ENCODE measurements at places on chromosomes 3 and 15. TPM values are rescaled to one million over a fixed set of nuclear protein-coding genes. Genes with fewer than 3 reads are reported as not detected.

Gene RAB6B
- 0.08 TPM for total RNA-seq

Gene CCR9
- not detected for total RNA-seq

Gene CATSPER2
- 1.7 TPM for total RNA-seq

Gene PLSCR5
- total RNA-seq: not detected

Gene ST8SIA2
- not detected for total RNA-seq

Gene TICRR
- total RNA-seq: 23.1 TPM

Gene CHRNA3
- not detected for total RNA-seq

Gene ISLR2
- total RNA-seq: not detected

Gene MCCC1
- total RNA-seq: 32.2 TPM

Gene ANKUB1
- total RNA-seq: not detected

Gene CCDC54
- not detected for total RNA-seq

Gene WDR93
- total RNA-seq: not detected

Gene ZDHHC23
- total RNA-seq: 3.7 TPM

Gene CHRM5
- not detected for total RNA-seq

Gene SHF
- total RNA-seq: 20.4 TPM

Gene ADPRH
- 6.0 TPM for total RNA-seq

Gene C2CD4B
- not detected for total RNA-seq

Gene ATP13A5
- not detected for total RNA-seq

Gene MINAR1
- total RNA-seq: 0.33 TPM

Gene AMT
- total RNA-seq: 2.0 TPM

Gene COPS2
- 113 TPM for total RNA-seq

Gene IQSEC1
- 22.2 TPM for total RNA-seq

Gene PDCD7
- 34.3 TPM for total RNA-seq

Gene MOBP
- not detected for total RNA-seq

Gene WDR72
- not detected for total RNA-seq

Gene EHHADH
- total RNA-seq: 5.4 TPM

Gene ARRDC4
- total RNA-seq: 2.8 TPM

Gene SEMA3G
- total RNA-seq: not detected

Gene TRIM59
- 44.0 TPM for total RNA-seq

Gene NOX5
- not detected for total RNA-seq

Gene TMEM212
- total RNA-seq: not detected

Gene ACAD9
- 47.6 TPM for total RNA-seq

Gene SIAH2
- total RNA-seq: 89.1 TPM

Gene CYP1A2
- total RNA-seq: not detected

Gene RPSA
- 2,622 TPM for total RNA-seq

Gene NR1I2
- 1.2 TPM for total RNA-seq

Gene SHC4
- 4.1 TPM for total RNA-seq

Gene CFAP100
- total RNA-seq: not detected

Gene DUSP7
- 22.0 TPM for total RNA-seq

Gene FAM107A
- total RNA-seq: not detected

Gene NAALADL2
- 0.48 TPM for total RNA-seq

Gene GOLGB1
- 15.3 TPM for total RNA-seq

Gene HIGD2B
- total RNA-seq: 0.26 TPM

Gene RETNLB
- total RNA-seq: not detected

Gene ASB14
- not detected for total RNA-seq

Gene GREM1
- not detected for total RNA-seq

Gene GOLGA8Q
- total RNA-seq: 0.82 TPM
